Transverse colon (tissue), 4 donors: ENCODE measurements at places on chromosomes 7 and 10. TPM values are rescaled to one million over a fixed set of nuclear protein-coding genes. Genes with fewer than 3 reads are reported as not detected.

GRCh38 chr7:70212281-70212680 is 614.0 kb downstream of the AUTS2 start:
- H3K27ac ChIP-seq = no peak overlapping the region
- no peaks in the 10 kb centered on the region for H3K36me3 ChIP-seq

GRCh38 chr7:52749880-52750279 is 285.6 kb upstream of the POM121L12 start:
- H3K27ac ChIP-seq = no peak overlapping the region
- peak; percentile 15 for DNase-seq
- H3K4me3 ChIP-seq = no peak overlapping the region
- H3K4me1 ChIP-seq = no peaks in the 10 kb centered on the region
- no peaks in the 10 kb centered on the region for H3K36me3 ChIP-seq

Gene SFRP4
- 1.8 TPM for total RNA-seq

Gene SAP25
- not detected for total RNA-seq

GRCh38 chr7:28358423-28358868 is 53.9 kb upstream of the CREB5 start:
- no peaks in the 10 kb centered on the region for H3K36me3 ChIP-seq
- peaks cover 5% of the 10 kb centered on the region for H3K27me3 ChIP-seq
- no peak for DNase-seq
- no peaks in the 10 kb centered on the region for H3K4me1 ChIP-seq
- H3K27ac ChIP-seq = no peak overlapping the region

GRCh38 chr7:11751807-11752389 is 80.1 kb downstream of the THSD7A start:
- H3K27me3 ChIP-seq = no peaks in the 10 kb centered on the region
- no peak overlapping the region for H3K27ac ChIP-seq
- DNase-seq = no peak
- H3K4me1 ChIP-seq = no peaks in the 10 kb centered on the region
- no peak overlapping the region for H3K4me3 ChIP-seq
- H3K36me3 ChIP-seq = no peaks in the 10 kb centered on the region

Gene GIMAP8
- total RNA-seq = 4.3 TPM

Gene CCDC146
- total RNA-seq = 37.4 TPM

Gene SPDYE11
- not detected for total RNA-seq

GRCh38 chr10:120431251-120431651 is 25.8 kb upstream of the PLPP4 start:
- DNase-seq = no peak
- H3K4me3 ChIP-seq = no peak overlapping the region
- H3K36me3 ChIP-seq = no peaks in the 10 kb centered on the region
- no peaks in the 10 kb centered on the region for H3K4me1 ChIP-seq
- peaks cover 3% of the 10 kb centered on the region for H3K27me3 ChIP-seq

GRCh38 chr10:108132303-108132702 is 967.8 kb upstream of the SORCS1 start:
- no peaks in the 10 kb centered on the region for H3K4me1 ChIP-seq
- H3K4me3 ChIP-seq = no peak overlapping the region

DNA sequence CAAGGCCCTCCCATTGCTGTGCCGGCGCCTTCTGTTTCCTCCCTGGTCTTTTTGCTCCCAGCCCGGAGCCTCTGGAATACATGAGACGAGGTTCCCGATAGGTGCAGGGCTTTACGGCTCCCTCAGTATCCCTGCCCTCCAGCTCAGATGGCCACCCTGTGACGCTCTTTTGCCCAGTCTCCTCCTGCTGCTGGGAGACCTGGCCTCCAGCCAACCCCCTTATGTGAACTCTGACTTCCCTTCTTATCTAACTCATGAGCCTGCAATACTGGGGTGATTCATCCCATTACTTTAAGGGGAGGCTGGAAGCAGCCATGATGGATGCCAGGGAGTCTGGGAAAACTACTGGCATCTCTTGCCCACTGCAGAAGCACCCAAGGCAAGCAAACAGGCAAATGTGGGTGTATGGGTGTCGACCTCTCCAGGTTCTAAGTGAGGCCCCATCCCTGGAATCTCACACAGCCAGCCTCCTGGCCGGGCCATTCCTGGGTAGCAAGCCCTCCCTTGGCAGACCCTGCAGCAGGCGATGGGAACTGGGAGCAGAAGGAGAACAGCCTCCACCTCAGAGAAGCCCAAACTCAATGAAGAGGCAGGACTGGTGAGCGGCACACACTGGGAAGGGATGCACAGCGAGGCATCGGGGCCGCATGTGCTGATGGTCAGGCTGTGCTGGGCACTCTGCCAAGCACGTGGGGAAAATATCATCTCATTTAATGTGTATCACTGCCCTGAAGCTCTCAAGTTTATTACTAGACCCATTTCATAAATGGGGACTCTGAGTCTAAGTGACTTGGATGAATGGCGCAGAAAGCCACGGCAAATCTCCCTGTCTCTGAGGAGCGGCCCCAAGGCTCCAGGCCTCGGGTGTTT is 97.5 kb downstream of the FAM53B start:
- H3K27ac ChIP-seq = peak overlapping the region; percentile 62
- DNase-seq = peak; percentile 59
- no peak overlapping the region for H3K4me3 ChIP-seq
- H3K4me1 ChIP-seq = peaks cover 57% of the 10 kb centered on the region
- no peaks in the 10 kb centered on the region for H3K36me3 ChIP-seq

DNA sequence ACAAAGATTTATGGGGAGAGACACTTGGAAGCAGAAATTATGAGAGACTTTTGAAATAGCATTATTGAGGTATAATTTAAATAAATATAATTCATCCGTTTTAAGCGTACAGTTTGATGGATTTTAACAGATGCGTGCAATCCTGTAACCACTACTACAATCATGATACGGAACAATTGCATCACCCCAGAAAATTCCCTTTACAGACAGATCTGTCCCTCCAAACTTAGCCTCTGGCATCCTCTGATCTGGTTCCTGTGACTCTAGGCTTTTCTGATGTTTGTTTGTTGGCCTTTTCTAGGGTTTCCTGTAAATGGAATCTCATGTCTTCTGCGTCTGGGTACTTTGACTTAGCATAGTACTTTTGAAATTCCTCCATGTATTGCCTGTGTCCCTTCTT is 15.5 kb downstream of the UBN2 start:
- no peaks in the 10 kb centered on the region for H3K4me1 ChIP-seq
- no peaks in the 10 kb centered on the region for H3K36me3 ChIP-seq
- no peak overlapping the region for H3K27ac ChIP-seq

DNA sequence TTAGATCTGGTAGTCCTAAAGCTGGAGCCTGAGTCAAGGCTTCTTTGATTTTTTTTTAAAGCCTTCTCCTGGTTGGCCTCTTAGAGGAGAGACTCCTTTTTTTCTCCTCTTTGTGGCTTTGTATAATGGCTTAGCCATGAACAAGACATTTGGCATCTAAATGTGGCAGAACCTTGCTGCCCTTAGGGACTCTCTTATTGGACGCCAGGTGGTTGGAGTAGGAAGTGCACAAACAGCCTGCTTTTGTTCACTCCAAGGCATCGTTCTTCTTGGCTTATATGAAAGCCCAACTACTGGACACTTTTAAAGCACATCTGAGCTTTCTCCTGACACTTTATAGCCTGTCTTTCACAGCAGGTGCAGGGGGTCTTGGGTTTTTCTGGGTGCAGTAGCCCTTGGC is 25.0 kb downstream of the ZPBP start:
- DNase-seq = peak; percentile 20
- H3K27ac ChIP-seq = peak overlapping the region; percentile 76
- peak overlapping the region; percentile 65 for H3K4me3 ChIP-seq
- H3K4me1 ChIP-seq = peaks cover 17% of the 10 kb centered on the region
- H3K36me3 ChIP-seq = no peaks in the 10 kb centered on the region

Gene HOXA4
- 3.5 TPM for total RNA-seq

- H3K4me3 ChIP-seq = no peak overlapping the region
- no peaks in the 10 kb centered on the region for H3K36me3 ChIP-seq
- H3K4me1 ChIP-seq = no peaks in the 10 kb centered on the region
- no peak for DNase-seq
- H3K27me3 ChIP-seq = no peaks in the 10 kb centered on the region
Measured at GRCh38 chr10:30704026-30704600, 74.6 kb upstream of the LYZL2 start.

DNA sequence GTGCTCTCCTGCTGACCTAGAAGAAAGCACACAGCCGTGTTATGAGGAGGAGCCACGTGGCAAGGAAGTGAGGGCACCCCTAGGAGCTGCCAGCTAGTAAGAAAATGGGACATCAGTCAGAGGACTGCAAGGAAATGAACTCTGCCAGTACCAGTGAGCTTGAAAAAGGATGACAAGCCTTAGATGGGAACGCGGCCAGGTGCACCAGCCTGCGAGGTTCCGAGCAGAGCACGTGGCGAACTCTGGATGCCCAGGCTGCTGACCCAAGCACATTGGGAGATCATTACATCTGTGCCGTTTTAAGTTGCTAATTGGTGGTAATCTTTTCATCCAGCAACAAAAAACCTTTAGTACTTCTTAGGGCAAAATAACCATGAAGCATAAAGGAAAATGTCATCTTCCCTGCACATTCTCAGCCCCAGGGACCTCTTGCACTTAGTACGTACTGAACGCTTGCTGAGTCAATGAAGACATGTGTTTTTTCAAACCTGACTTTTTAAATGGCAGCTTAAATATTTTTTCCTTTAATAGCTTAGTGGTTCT is 69.4 kb downstream of the AMZ1 start:
- peak overlapping the region; percentile 91 for H3K27ac ChIP-seq
- H3K27me3 ChIP-seq = no peaks in the 10 kb centered on the region

GRCh38 chr7:94823947-94824346 is 83.4 kb upstream of the PPP1R9A start:
- no peak overlapping the region for H3K27ac ChIP-seq
- no peaks in the 10 kb centered on the region for H3K36me3 ChIP-seq
- H3K27me3 ChIP-seq = no peaks in the 10 kb centered on the region
- no peaks in the 10 kb centered on the region for H3K4me1 ChIP-seq
- no peak for DNase-seq

Gene FAM25C
- not detected for total RNA-seq

GRCh38 chr7:29915481-29916215 is 74.0 kb downstream of the SCRN1 start:
- H3K27me3 ChIP-seq = no peaks in the 10 kb centered on the region
- H3K4me1 ChIP-seq = no peaks in the 10 kb centered on the region
- no peak overlapping the region for H3K27ac ChIP-seq
- H3K36me3 ChIP-seq = no peaks in the 10 kb centered on the region
- no peak for DNase-seq
- no peak overlapping the region for H3K4me3 ChIP-seq

- DNase-seq = no peak
- no peak overlapping the region for H3K4me3 ChIP-seq
- H3K27me3 ChIP-seq = no peaks in the 10 kb centered on the region
- H3K4me1 ChIP-seq = peaks cover 67% of the 10 kb centered on the region
Measured at GRCh38 chr10:71770255-71770654, 3.1 kb downstream of the VSIR start.

Gene VAX1
- total RNA-seq = not detected

GRCh38 chr10:1022413-1022812 is 3.2 kb downstream of the IDI2 start:
- no peak overlapping the region for H3K4me3 ChIP-seq
- no peaks in the 10 kb centered on the region for H3K4me1 ChIP-seq
- no peak overlapping the region for H3K27ac ChIP-seq
- no peaks in the 10 kb centered on the region for H3K27me3 ChIP-seq

- DNase-seq = no peak
- no peaks in the 10 kb centered on the region for H3K4me1 ChIP-seq
- no peak overlapping the region for H3K4me3 ChIP-seq
Measured at GRCh38 chr10:8297107-8297506, 242.6 kb downstream of the GATA3 start.

DNA sequence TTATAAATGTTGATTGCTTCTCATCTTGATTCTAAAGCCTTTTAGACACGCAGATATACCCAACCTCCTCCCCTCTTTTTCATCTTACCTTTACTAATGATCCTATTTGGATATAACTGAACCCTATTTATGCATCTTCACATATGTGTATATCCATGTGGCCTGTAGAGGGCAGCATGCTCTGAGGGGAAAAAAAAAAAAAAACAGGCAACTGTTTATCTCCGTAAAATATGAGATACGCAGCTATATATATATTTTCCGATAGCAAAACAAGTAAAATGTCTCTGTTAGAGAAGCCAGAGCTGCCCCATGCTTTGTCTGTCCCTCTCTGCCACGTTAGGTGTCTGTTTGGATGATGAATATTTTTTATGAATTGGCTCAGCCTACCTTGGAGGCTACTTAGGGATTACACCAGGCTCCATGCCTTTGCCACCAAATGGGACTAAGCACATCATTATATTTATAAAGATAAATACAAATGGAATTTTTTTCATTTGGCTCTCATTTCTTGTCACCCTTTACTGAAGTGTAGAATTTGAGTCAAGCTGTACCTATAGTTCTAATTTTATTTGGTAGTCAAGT is 174.8 kb upstream of the FZD1 start:
- no peaks in the 10 kb centered on the region for H3K4me1 ChIP-seq
- no peak overlapping the region for H3K27ac ChIP-seq
- no peaks in the 10 kb centered on the region for H3K36me3 ChIP-seq
- no peak for DNase-seq
- H3K4me3 ChIP-seq = no peak overlapping the region

DNA sequence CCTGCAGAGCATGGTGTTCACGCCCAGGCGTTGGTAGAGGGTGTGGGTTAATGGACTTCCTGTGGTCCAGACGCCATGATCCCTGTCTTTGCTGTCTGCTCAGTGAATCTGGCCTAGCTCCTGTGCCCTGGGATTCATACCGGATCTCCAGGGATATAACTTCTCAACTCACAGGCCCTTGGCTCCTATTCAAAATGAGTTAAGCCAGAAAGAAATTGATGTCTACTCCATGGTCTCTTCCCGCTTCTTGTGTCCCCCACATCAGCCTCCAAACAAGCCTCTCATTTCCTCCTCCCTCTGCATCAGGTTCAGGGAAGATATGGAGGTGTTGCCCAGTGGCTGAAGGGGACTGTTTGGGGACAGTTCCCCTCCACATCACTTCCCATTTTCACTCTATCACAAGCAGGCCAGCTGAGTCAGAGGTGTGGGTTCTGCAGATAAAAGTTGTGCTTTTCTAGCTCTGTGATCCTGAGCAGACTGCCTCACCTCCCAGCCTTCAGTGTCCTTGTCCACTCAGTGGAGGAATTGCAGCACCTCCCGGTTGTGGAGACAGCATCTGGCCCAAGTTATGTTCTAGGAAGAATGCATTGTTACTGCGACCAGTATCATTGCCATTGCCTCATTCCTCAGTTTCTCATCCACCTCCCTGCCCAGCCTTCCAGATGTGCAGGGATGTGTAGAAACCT is 22.5 kb downstream of the AKR1E2 start:
- H3K4me3 ChIP-seq = no peak overlapping the region
- no peaks in the 10 kb centered on the region for H3K27me3 ChIP-seq
- DNase-seq = no peak
- H3K36me3 ChIP-seq = no peaks in the 10 kb centered on the region

Gene IL2RA
- total RNA-seq = 0.79 TPM

- no peaks in the 10 kb centered on the region for H3K4me1 ChIP-seq
- H3K27ac ChIP-seq = no peak overlapping the region
- H3K4me3 ChIP-seq = no peak overlapping the region
- no peaks in the 10 kb centered on the region for H3K27me3 ChIP-seq
- no peaks in the 10 kb centered on the region for H3K36me3 ChIP-seq
Measured at GRCh38 chr10:49157229-49157628, 23.4 kb upstream of the FAM170B start.

Gene SUFU
- total RNA-seq = 7.1 TPM

- peaks cover 45% of the 10 kb centered on the region for H3K4me1 ChIP-seq
- peak overlapping the region; percentile 82 for H3K27ac ChIP-seq
- peak; percentile 16 for DNase-seq
- no peaks in the 10 kb centered on the region for H3K27me3 ChIP-seq
- H3K4me3 ChIP-seq = no peak overlapping the region
Measured at GRCh38 chr10:132520177-132520811, 17.3 kb upstream of the INPP5A start.

- no peaks in the 10 kb centered on the region for H3K4me1 ChIP-seq
- H3K27ac ChIP-seq = no peak overlapping the region
- DNase-seq = no peak
Measured at GRCh38 chr7:97145068-97145467, 27.6 kb downstream of the SDHAF3 start.
